AG04450 (cell line): ENCODE measurements at places on chromosomes 7 and 10. TPM values are rescaled to one million over a fixed set of nuclear protein-coding genes. Genes with fewer than 3 reads are reported as not detected.

Gene GALNT17
- not detected in 2 replicates for polyA plus RNA-seq

Gene GLI3
- polyA plus RNA-seq, result 6.0 and 7.2 TPM in 2 replicates

Gene AHR
- polyA plus RNA-seq, result 9.8 and 12.1 TPM in 2 replicates

Gene CPXM2
- polyA plus RNA-seq, result not detected in 2 replicates

Gene GTF2IRD2
- 23.0 and 24.0 TPM in 2 replicates for polyA plus RNA-seq

Gene C7orf57
- polyA plus RNA-seq, result not detected in 2 replicates

Gene HEPACAM2
- not detected in 2 replicates for polyA plus RNA-seq

Gene ZNF804B
- not detected in 2 replicates for polyA plus RNA-seq

Gene DNTT
- polyA plus RNA-seq, result not detected in 2 replicates

GRCh38 chr7:136637813-136638212 lies 230.6 kb upstream of the CHRM2 start:
- DNase-seq, result no peak

- no peak for DNase-seq
These were observed 70.5 kb downstream of the AOAH start for GRCh38 chr7:36653663-36654355.

- no peak for DNase-seq
These were observed 124.3 kb downstream of the ACTR3B start for GRCh38 chr7:152883858-152884257.

DNA sequence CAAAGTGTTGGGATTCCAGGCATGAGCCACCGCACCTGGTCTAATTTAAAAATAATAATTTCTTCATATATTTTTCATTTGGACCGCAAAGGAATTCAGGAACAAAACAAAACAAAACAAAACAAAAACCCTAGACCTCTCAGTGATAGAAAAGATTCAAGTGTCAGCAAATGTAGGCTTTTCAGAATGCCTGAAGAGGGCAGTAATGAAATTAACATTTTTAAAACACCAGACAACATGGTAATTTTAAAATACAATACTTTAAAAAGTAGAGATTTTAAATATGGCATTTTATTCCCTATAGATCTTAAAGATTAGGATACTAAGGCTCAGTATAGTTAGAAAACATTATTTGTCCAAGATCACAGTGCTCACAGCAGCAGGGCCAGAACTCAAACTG lies 36.6 kb downstream of the DNMBP start:
- no peak for DNase-seq

DNA sequence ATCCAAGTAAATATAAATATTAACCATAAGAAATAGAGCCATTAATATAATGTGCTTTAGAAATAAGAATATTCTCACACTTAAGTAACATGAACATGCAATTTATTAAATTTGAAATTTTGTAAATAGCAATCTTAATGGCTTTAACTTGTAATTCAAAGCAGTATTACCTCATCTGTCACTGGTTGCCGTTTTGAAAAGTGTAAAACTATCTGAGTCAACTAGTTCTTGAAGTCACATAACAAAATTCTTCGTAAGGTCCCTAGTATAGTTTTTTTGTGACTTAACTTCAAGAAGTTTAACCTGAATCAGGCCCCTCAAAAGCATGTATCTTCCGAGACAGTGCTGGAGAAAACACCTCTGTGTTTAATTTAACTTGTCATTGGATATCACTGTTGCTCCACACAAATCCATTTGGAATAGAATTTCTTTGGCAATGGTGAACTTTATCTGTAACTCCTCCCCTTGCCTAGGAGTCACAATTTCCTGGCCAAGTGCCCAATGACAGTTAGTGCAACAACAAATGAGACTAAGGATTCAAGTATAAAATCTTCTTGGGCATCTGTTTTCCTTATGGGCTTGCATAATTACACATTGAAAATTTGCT lies 47.1 kb downstream of the NT5C2 start:
- DNase-seq, result peak; percentile 67

DNA sequence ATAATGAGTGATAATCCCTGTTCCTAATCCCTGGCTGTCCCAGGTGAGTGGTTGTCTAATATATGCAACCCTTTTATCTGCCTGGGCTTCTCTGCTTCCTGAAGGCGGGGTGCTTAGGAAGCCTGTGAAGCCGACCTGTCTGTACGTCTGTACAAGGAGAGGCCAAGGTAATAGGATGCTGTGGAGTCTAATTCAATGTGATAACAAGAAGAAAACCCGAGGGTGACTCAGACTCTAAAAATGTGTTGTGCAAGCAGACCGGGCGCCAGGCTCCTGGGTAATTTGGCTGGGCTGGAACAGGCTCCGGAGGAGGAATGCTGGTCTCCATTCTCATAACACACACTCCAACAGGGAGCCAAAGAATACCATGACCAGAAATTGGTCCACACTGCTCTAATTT lies 43.6 kb downstream of the THNSL1 start:
- DNase-seq, result peak; percentile 52

DNA sequence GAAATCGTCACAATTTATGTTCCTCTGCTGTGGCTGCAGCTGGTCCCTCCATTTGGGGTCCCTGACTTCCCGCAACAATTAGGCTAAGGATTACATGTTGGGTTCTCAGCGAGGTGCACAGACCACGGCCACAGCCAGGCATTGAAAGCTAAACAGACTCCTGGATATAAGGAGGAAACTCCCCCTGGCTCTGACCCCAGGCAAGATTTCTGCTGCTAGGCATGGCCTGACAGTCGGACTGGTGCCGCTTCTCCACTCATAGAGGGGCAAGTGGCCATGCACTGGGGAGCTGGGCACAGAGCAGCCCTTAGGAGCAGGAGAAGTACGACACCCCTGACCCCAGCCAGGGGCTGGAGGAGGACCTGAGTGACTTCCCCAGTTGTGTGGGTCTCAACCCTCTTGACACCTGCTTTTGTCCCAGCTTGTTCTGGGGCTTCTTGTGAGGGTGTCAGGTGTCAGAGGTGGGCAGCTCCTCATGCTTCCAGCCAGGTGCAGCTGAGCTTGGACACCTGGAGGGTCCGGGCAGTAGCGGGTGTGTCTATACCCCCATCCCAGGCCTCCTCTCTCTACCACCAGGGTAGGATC lies 38.3 kb downstream of the TSPAN15 start:
- no peak for DNase-seq

- DNase-seq, result no peak
These were observed 32.6 kb downstream of the PIP4K2A start for GRCh38 chr10:22681783-22682183.

GRCh38 chr10:104262055-104262454 lies 6.9 kb upstream of the GSTO2 start:
- DNase-seq, result no peak

- no peak for DNase-seq
These were observed 36.1 kb upstream of the CCNY start for GRCh38 chr10:35300063-35300699.

GRCh38 chr7:141189231-141189630 lies 115.4 kb downstream of the TMEM178B start:
- DNase-seq, result no peak

DNA sequence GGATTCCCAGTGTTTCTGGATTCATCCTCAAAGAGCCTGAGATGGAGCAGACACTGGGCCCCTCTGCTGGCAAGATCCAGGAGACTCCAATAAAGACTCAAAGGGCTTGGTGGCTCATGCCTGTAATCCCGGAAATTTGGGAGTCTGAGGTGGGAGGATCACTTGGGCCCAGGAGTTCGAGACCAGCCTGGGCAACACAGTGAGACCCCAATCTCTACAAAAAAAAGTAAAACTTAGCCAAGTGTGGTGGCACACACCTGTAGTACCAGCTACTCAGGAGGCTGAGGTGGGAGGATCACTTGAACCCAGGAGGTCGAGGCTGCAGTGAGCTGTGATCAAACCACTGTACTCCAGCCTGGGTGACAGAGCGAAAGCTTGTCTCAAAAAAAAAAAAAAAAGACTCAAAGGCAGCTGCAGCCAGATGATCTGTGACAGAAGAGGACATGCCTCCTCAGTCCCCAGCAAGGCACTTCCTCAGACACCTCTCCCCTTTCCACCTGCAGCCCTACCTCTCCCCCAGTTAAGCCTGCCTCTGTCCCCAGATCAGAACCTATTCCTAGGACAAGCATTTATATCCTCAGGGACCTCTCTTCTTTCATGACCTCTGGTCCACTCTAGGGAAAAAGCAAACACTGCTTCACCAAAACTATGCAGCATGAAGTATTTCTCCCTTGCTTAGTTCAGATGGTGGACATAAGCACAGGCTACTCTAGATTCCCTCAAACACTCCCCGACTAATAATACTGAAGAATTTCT lies 27.9 kb downstream of the PDLIM1 start:
- DNase-seq, result no peak

DNA sequence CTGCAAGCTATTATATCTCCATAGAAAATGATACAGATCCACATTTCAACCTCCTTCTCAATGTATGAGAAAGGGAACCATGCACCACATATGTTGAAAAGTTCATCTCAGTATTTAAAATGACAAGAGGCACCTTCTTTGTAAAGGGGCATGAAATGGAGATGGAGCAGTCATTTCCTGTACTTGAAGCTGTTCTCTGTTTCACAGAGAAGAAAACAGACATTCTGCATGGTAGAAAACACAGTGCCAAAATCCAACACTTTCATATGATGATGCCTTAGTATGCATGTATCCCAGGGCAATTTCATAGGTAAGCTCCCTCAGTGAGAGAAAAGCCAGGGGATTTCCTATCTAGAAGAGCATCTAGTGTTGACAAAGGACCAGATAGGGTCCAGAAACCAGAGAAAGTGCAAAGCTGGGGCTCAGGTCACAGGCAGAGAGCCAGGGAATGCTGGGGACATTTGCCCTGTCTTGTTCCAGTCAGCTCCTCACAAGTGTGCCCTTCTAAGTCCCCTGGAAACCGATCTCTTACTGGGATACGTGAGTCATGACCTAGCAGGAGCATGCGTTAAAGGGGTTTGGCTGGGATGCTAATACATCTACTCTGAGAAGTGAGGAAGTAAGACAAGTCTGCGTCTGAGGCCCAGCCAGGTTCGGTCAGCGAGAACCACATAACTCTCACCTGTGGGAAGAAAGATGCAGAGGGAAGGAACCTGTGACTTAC lies 118.7 kb downstream of the ICA1 start:
- DNase-seq, result no peak

DNA sequence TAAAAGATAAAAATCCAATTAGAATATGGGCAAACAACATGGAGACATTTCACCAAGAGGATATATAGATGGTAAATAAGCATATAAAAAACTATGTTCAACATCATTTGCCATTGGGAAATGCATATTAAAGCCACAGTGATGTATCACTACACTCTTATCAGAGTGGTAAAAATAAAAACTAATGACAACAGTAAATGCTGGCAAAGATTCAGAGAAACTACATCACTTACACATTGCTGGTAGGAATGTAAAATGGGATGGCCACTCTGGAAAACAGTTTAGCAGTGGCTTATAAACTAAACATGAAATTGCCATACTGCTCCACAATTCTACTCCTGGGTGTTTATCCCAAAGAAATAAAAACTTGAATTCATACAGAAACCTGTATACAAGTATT lies 59.2 kb downstream of the CROT start:
- DNase-seq, result no peak

DNA sequence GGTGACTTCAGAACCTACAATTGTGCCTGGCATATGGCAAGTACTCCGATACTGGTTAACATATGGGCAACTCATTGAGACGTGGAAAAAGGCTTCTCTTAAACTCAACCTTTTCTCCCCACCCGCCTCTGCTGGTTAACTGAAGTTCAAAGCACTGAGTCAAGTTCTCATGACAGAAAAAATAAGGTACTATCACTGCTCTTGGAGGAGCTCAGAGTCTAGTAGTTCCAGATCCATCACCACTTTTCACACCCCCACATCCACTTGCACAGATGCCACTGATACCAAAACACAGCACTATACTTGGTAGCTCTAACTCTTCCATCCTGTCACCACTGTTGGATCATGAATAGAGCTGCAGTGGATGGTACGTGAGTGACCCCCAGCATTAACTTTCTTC lies 36.2 kb downstream of the CCDC6 start:
- no peak for DNase-seq
